ENCODE measurements at places on chromosomes 6 and 20.

GRCh38 chr20:46240065-46240464 is 68.2 kb downstream of the CDH22 start:
- peak; percentile 67 for DNase-seq

- no peak for DNase-seq
These were observed 59.6 kb downstream of the JARID2 start for GRCh38 chr6:15305496-15305895.

DNA sequence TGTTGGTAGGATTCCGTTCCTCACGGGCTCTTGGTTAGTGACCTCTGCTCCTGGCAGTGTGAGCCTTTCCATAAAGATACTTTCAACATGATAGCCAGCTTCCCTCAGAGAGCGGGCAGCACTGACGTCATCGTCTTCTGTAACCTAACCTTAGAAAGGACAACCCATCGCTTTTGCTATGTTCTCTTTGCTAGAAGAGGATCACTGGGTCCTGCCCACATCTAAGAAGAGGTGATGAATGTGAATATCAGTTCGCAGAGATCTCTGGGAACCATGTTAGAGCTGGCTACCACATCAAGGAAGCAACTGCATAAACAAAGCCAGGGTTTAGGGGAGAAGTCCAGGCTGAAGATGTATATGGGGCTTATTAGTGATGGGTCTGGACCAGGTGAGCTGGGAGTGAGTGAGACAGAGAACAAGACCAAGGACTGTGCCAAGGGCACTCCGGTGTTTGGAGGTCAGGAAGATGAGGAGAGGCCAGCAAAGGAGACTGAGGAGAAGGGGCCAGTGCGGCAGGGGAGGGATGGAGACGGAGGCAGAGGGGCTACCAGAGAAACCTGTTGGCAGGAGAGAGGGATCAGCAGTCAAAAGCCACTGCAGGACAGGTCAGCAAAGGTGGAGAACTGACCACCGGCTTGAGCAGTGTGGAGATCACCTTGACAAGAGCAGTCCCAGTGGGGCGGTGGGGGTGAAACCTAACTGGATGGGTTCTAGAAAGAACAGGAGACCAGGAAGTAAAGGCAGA is 39.7 kb downstream of the PIM1 start:
- DNase-seq = no peak

GRCh38 chr20:63047267-63047666 is 40.5 kb upstream of the BHLHE23 start:
- no peak for DNase-seq

DNA sequence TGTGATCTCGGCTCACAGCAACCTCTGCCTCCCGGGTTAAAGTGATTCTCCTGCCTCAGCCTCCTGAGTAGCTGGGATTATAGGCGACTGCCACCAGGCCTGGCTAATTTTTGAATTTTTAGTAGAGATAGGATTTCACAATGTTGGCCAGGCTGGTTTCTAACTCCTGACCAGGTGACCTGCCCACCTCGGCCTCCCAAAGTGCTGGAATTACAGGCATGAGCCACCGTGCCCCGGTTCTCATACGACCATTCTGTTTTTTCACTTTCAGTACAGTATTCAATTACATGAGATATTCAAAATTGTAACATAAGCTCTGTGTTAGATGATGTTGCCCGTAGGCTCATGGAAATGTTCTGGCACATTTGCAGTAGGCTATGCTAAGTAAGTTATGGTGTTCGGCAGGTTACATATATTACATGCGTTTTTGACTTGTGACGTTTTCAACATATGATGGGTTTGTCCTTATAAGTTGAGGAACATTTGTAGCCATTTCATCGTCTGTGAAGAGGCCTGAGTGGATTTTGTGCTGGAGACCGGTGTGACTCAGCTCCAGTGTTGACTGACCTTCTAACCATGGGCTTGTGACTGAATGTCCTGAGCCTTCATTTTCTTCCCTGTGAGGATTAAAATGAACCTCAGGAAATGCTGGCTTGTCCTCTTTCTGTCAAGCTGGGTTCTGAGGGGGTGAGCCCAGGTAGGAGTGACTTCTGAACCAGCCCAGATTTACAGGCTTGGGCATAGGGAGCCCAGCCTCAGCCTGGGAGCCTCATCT is 12.2 kb downstream of the PPARD start:
- DNase-seq = no peak

GRCh38 chr6:124671324-124671723 is 290.9 kb upstream of the RNF217 start:
- DNase-seq = no peak

GRCh38 chr20:59222253-59223181 is 58.9 kb downstream of the ZNF831 start:
- DNase-seq = peak; percentile 83

DNA sequence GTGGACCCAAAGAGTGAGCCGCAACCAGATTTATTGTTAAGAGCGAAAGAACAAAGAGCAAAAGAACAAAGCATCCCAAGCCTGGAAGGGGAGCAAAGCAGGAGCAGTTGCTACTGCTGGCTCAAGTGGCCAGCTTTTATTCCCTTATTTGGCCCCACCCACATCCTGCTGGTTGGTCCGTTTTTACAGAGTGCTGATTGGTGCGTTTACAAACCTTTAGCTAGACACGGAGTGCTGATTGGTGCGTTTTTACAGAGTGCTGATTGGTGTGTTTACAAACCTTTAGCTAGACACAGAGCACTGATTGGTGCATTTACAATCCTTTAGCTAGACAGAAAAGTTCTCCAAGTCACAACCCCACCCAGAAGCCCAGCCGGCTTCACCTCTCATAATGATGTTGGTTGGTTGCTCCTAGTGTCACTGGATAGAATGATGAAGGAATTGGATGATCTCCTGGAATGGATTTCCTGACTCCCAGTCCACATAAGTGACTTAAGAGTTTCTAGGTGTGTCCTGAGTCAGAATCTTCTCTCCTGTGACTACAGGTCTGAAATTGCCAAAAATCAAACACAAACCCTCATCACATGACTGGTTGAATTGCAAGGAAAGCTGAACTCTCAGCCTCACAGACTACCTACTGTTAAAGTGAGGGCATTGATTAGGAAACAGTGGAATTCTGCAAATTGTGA is 52.1 kb upstream of the CAP2 start:
- DNase-seq = no peak

- DNase-seq = no peak
These were observed 256.5 kb upstream of the SUPT3H start for GRCh38 chr6:45634231-45634630.
